Stimulated activated CD4-positive, alpha-beta T cell treated with anti-CD3 and anti-CD28 coated beads, Interleukin-1b, Interleukin-23, amount 100 ng/mL, for 4 hours (primary cell): ENCODE measurements at places on chromosomes 1 and 21.

DNA sequence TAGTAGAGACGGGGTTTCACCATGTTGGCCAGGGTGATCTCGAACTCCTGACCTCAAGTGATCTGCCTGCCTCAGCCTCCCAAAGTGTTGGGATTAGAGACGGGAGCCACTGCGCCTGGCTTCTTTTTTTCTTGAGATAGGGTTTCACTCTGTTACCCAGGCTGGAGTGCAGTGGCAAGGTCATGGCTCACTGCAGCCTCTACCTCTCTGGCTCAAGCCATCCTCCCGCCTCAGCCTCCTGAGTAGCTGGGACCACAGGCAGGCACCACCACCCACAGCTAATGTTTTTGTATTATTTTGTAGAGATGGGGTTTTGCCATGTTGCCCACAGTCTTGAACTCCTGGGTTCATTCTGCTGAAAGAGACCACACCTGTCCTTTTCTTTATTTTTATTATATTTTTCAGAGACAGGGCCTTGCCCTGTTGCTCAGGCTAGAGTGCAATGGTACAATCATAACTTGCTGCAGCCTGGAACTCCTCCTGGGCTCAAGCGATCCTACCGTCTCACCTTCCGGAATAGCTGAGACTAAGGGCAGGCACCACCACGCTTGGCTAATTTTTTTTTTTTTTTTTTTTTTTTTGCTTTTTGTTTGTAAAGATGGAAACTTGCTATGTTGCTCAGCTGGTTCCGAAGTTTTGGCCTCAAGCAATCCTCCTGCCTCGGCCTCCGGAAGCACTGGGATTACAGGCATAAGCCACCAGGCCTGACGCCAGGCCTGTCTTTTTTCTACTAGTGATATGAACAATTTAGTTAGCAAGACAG lies 3.1 kb downstream of the LMNA start:
- no peak for DNase-seq

DNA sequence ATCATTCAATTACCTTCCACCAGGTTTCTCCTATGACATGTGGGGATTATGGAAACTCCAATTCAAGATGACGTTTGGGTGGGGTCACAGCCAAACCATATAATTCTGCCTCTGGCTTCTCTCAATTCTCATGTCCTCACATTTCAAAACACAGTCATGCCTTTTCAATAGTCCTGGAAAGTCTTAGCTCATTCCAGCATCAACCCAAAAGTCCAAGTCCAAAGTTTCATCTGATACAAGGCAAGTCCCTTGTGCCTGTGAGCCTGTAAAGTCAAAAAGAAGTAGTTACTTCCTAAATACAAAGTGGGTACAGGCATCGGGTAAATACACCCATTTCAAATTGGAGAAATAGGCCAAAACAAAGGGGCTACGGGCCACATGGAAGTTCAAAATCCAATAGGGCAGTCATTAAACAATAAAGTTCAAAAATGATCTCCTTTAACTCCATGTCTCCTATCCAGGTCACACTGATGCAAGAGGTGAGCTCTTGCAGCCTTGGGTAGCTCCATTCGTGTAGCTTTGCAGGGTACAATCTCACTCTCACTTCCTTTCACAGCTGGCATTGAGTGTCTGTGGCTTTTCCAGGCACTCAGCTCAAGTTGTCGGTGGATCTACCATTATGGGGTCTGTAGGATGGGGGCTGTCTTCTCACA lies 112.9 kb downstream of the FCRL5 start:
- no peak for DNase-seq

GRCh38 chr1:165152727-165153126 lies 203.8 kb downstream of the LMX1A start:
- DNase-seq: no peak

DNA sequence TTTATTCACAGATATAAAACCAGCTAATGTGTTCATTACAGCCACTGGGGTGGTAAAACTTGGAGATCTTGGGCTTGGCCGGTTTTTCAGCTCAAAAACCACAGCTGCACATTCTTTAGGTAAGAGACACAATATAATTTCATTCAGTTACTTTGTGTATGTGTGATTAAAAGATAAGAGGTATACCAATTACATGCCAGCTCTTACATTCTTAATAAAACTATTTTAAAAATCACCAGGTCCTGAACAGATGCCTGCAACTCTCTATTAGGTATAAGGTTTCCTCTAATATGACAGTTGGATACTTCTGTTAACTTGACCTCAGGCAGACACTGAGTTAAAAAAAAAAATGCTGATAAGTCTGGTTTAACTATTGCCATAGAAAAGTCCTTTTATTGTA lies 122.1 kb downstream of the NEK7 start:
- no peak for DNase-seq

DNA sequence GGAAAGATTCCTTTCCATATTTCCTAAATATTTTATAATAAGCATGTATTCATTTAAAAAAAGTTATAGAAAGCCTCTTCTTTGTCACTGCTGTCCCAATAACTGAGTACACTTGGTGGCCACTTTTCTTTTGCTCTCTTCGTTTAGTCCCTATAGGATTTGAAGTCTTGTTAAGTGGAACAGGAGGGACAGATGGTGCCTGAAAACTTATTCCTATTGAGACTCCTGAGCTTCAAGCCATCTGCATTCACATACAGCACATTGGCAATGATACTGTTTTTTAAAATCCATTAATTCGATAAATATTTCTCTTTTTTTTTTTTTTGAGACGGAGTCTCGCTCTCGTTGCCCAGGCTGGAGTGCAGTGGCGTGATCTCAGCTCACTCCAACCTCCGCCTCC lies 2.0 kb upstream of the ZBTB40 start:
- no peak for DNase-seq

GRCh38 chr1:21510113-21510493 lies 880 bp downstream of the ALPL start:
- DNase-seq: no peak

DNA sequence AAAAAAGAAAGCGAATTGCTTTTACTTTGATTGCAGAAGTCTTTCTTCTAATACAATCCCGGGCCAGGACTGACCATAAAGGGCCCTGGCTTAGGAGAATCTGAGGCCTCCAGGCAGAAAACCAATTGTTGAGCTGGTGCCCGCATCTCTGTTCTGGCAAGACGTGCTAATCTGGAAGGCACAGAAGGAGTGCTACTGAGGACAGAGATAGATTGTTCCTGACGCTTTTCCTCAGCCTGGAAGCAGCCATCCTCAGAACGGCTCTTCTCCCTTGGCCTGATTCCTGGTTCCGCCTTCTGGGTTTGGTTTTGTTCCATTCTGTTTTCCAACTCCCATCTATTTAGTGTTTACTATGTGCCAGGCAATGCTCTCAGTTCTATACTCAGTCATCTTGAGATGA lies 44.8 kb upstream of the SPOCD1 start:
- no peak for DNase-seq

DNA sequence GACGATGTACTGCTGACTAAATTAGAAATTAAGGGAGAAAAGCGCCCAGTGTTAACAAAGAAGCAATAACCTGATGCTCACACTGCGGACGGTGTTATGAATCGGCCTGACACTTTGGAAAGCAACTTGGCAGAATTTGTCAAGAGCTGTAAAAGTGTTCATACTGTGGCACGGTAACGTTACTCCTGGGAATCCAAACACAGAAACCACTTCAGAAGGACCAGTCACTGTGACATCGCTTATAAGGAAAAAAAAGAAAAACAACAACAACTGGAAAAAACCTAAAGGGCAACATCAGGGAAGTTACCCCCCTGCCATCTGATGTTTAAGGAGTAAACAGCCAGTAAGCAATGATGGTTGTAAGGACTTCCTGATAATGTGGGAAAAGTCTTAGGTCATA lies 27.7 kb downstream of the CAPZB start:
- DNase-seq: no peak

- peak; percentile 38 for DNase-seq
These were observed 1.9 kb upstream of the ZSCAN20 start for GRCh38 chr1:33470495-33471012.

DNA sequence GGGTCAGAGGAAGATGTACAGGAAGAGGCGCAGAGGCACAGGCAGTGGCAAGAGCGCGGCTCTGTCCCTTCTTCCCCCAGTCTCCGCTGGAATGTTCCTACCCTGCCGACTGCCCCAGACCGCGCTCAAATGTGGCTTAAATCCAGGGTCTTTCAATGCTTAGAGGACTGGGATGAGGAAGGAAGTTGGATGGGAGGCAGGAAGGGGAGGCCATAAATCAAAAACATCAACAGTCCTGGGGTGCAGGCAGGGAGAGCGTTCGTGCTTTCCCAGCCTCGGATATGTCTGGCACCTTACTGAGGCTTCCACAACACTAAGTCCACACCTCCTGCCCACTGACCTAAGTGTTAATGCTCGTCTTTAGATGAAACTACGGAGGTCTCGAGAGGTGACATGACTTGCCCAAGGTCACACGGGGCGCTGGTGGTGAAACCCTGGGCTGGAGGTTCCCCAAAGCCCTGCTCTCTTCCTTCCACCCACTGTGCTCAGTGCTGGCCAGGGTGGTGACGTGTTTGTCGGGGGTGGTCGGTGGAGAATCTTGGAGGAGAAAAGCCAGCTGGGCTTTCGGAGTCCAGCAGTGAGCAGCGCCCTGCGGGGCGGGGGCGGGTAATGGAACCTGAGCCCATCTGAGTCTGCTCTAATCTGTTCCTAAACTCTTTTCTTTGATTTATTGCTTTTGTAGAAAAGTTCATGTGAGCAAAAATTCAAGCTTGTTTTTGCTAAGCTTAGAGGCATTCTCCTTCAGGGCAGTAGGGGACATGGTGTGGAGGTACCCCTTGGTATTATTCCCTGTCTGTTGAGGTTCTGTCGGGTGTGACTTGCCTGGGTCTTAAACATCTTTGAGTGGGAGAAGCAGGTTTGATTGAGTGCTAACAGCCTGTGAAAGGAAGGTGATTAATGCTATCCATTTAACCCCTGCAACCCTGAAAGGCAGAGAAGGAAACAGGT lies 708 bp downstream of the CDA start:
- DNase-seq: no peak

GRCh38 chr1:221182791-221183533 lies 303.7 kb downstream of the HLX start:
- DNase-seq: no peak

DNA sequence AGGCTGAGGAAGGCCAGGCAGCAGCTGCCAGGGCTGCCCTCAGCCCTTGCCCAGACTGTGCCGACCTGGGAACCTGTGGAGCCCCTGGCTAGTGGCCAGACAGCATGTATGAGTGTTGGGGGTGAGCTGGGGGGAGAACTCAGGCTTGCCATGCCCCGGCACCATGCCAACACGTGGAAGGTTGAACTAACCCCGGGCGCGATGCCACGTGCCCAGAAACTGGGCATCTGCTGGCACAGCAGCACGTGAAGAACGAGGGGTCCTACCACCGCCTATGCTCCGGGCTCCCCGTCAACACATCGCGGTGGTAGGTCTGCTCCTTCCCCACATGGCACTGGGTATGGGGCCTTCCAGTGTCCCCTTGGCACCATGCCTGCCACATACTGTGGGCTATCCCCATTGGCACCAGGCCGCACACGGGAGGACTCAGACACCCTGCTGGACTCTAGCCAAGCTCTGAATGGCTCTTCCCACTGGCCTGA lies 68.7 kb downstream of the CASZ1 start:
- DNase-seq: no peak

DNA sequence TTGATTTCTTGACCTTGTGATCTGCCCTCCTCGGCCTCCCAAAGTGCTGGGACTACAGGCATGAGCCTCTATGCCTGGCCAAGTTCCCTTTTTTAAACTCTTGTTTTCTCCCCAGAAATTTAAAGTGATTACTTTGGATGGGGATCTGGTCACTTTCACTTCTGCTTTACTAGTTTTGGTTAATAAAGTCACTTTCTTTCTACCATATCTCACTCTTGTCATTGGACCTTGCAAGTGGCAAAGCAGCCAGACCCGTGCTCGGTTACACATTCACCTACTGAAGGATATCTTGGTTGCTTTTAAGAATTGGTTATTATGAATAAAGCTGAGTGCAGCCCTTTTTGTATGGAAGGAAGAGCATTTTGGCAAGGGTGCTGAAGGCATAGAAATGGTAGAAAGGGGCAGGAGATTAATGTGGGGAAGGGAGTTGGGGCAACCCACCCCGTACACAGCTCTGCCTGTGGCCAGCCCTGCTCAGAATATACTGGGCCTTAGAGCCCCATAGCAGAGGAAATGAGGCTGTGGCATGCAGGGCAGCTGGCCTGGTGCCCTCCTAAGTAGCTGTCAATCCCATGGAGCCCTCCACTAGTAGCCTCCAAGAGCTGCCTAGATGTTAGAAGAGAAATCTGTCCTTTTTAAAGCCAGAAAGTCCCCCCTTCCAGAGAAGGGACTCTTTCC lies 40.7 kb downstream of the CD2 start:
- DNase-seq: no peak

DNA sequence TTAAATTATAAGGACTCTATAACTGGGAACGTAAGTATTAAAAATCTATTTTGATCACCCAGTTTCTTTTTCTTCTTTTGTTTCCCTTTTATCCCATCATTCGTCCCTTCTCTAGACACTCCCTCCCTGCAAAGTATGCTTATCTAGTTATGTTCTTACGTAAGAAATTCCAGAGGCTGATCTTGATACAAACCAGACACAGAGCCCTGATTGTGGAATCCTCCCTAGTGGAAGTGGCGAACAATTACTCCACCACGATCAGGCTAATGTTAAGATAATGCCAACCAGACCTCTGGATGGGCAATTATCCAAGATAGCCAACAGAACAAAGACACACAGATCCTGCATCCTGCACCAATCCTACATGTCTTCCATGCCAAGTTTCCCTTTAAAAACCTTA lies 1557.4 kb downstream of the PLA2G4A start:
- DNase-seq: no peak

DNA sequence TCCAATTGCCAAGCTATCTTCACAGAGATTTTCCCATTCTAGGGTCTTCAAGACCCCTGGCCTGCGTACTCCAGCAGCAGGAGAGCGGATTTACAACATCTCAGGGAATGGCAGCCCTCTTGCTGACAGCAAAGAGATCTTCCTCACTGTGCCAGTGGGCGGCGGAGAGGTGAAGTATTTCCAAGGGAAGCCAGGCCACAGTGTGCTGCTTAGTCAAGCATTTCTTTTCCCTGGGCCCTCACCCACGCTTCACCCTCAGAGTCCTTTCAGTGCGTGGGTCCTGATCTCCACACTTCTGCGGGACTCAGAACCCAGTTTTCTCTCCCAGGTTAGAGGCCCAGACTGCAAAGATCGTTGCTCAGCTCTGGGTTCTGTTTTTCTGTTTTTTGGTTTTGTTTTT lies 13.1 kb downstream of the CDCA8 start:
- DNase-seq: no peak

- no peak for DNase-seq
These were observed 572.9 kb upstream of the CAMK1G start for GRCh38 chr1:209010475-209011230.

DNA sequence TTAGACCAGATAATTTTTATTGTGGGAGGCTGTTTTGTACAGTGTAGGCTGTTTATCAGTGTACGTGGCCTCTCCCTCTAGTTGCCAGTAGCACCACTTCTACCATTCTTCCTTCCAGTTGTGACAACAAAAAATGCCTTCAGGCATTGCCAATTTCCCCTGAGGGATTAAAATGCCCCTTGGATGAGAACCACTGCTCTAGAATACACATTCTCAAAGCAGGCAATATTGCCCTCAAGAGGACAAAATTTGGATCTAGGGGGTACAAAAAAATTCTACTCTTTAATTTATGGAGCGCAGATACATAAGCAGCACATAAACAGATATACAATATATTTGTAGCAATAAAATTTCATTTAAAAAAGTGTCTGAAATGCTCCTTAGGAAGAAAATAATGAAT lies 674.6 kb downstream of the PTPRC start:
- DNase-seq: no peak
